Posterior vena cava (tissue), 2 donors: ENCODE measurements at places on chromosomes 12 and 14. TPM values are rescaled to one million over a fixed set of nuclear protein-coding genes. Genes with fewer than 3 reads are reported as not detected.
A peak's percentile ranks its signal among the peaks of the same experiment; 100 is the strongest.

ENDOU gene
- total RNA-seq, result 0.38 TPM

DNA sequence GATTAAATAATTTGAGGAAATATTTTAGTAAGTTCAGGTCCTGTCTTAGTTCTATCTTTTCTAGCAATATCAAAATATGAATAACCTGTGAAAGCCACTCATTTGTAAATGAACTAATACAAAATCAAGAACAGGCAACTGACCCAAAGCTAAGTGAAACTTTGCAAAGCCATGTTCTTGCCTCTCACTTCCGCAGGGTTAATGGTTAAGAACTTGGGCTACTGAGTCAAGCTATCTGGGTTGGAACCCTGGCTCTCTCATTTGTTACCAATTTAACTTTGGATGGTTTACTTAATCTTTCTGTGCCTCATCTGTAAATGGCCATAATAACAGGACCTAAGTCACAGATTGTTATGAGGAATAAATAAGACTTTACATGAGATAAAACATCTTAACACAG is 2.8 kb downstream of the KIF21A start:
- no peak for DNase-seq

OR6C2 gene
- total RNA-seq, result not detected

CLEC2A gene
- not detected for total RNA-seq

DNA sequence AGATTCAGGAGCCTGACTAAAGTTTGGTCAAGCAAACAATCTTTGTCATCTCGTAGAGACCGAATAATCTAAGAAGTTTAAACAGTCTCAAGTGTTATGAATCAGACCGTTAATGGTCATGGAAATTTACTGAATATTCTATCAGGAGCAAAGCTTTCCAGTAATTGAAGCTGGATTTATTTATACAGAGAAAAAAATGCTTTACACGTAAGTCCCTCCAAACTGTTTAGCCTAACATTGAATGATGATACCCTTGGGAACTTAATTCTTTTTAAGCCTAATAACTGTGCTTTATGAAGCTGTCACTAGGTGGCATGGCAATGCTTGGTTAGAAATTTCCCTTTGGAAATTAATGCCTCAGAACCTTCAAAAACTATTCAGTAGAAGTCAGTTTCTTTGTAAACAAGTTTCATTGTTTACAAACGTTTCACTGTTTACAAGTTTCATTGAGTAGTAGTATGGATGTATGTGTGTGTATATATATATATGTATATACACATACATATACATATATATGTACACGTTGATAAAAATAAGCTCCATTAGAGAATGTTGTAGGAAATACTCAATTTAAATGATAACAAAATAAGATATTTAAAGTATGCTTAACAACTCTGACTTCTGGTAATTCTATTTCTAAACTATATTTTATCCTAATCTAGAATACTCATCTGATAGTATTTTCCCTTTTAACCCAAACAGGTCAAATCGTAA is 32.1 kb downstream of the DEPDC4 start:
- DNase-seq, result no peak

DNA sequence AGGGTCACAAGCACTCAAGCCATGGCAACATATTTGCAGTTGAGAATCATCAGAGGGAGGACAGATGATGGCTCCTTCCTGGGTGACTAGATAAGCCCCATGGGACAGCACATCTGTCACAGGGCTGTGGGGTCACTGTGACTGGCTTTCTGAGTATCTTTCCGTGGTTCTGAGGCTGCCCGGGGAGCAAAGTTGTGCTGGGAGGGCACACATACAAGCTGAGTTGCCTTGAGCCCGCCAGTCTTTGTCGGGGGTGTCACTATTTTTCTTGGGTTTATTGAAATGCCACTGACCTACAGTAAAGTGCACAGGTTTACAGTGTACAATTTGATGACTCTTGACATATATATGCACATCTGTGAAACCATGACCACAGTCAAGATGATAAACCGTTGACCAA is 17.2 kb upstream of the KIF26A start:
- DNase-seq, result peak; percentile 25

NANOG gene
- total RNA-seq, result 0.56 TPM

DNA sequence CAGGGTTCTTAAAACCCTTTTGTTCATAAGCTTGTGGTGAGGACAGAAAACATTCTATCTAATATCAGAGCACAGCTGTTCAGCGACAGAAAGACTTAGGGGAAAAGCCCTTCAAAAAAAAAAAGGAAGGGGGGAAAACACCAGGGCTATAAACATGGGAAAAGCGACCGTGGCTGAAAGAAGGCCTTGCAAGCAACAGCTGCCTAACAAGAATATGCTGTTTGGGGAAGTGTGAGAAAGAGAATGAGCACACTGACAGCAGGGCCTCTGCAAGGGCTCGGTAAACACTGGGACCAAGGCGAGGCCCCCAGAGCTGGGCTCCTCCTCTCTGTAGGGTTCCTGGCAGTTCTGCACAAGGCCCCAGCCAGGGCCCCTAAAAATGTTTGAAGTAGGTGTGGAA is 27.4 kb upstream of the CCND2 start:
- DNase-seq, result no peak

GRCh38 chr14:71529848-71530247 is 402.4 kb upstream of the RGS6 start:
- peak; percentile 87 for DNase-seq

GRCh38 chr12:98178126-98178525 is 337.3 kb upstream of the TMPO start:
- no peak for DNase-seq

ZNF26 gene
- 10.2 TPM for total RNA-seq

SMIM41 gene
- total RNA-seq, result 0.19 TPM

GRCh38 chr14:99313234-99313633 is 41.2 kb upstream of the BCL11B start:
- peak; percentile 8 for DNase-seq

SBNO1 gene
- 26.1 TPM for total RNA-seq

- no peak for DNase-seq
These were observed 83.2 kb downstream of the HMGA2 start for GRCh38 chr12:65907513-65907912.

CLEC6A gene
- not detected for total RNA-seq

PTPRB gene
- 53.4 TPM for total RNA-seq

- no peak for DNase-seq
These were observed 2.9 kb downstream of the LMNTD1 start for GRCh38 chr12:25550186-25550585.

DNA sequence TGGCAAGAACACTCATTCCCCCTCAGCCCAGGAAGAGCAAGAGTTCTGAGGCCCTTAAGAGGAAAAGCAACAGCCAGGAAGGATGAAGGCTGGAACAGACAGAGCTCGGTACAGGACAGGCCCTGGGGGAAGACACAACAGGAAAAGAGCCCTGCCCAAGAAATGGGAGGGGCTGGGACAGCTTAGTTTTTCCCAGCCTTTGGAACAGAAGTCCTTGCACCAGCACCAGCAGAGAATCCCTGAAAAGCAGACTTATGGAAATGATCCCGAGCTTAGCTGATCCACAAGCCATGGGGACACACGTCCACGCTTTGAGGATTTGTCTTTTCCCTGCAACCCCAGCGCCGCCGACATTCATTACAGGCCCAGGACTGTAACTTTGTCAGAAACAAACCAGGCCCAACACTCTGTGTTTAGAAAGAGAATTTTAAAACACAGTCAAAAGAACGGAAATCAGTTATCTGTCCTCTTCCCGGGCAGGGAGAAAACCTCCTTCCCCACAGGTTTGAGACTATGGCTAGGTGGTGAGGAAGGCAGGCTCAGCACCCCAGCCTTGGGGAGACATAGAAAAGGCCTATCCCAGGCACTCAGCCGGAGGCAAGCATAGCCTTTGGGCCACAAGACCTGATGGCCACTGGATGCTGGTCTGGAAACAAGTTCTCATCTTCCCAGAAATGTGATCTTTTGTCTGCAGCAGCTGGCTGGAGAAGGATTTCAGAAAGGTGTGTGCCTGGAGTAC is 4.0 kb upstream of the AVIL start:
- no peak for DNase-seq

PMCH gene
- total RNA-seq, result not detected

DNA sequence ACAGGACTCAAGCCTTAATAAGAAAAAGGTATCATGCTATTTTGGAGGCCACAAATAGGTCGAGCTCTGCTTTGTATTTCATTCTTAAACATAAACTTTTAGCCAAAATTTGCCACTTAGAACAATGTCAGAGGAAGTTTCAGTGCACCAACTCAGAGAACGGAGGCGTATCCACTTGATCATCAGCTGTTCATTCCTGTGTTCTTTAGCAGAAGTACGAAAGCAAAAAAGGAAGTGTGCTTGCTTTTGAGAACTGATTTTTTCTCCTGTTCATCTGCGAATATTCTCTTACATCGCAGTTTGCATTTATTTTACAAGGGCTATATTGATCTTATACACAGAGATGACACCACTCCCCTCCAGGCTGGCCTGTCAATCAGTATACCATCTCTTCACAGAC is 188.6 kb upstream of the SOX5 start:
- DNase-seq, result no peak

ACOT6 gene
- total RNA-seq, result not detected

RPS6KL1 gene
- 9.6 TPM for total RNA-seq

SSPN gene
- 47.4 TPM for total RNA-seq
